ENCODE measurements at places on chromosomes 16 and 17. TPM values are rescaled to one million over a fixed set of nuclear protein-coding genes. Genes with fewer than 3 reads are reported as not detected.

DNA sequence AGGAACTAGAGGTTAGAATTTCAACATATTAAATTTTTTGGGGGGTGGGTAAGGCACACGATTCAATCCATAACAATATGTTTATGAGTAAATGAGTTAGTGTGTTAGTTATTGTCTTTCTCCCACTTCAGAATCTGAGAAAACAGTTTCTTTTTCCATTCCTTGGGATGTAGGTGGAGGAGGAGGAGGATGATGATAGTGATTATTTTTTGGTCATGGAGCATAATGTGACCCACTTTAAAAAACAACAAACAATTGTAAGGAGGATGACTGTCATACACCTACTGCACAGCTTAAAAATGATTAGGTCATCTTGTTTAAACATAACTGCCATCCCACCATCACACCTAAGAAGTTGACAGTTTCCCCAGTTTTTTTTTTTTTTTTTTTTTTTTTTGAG is 148.7 kb downstream of the CDRT15L2 start:
- DNase-seq = no peak

DNA sequence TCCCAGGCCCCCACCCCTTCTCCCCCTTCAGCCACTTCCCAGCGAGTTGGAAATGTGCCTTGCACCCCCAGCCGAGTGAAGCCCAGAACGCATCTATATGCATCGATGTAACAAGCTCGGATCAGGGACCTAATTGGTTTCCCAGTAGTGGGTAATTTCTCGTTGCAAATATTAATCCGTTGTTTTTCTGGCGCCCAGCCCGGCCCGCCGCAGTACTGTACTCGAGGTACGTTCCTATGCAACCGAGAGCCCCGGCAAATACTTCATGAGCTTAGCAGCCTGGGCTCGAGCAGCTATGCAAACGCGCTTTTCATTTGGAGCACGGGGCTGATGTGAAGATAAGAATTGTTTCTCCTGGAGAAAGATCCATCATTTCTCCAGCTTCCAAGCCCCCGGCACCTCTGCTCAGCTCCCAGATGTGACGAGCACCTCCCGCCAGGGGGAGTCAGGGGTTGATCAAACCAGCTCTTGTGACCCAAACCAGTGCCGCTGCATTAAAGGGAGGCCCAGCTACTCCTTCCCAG is 229.8 kb downstream of the KATNIP start:
- no peak for DNase-seq

DNA sequence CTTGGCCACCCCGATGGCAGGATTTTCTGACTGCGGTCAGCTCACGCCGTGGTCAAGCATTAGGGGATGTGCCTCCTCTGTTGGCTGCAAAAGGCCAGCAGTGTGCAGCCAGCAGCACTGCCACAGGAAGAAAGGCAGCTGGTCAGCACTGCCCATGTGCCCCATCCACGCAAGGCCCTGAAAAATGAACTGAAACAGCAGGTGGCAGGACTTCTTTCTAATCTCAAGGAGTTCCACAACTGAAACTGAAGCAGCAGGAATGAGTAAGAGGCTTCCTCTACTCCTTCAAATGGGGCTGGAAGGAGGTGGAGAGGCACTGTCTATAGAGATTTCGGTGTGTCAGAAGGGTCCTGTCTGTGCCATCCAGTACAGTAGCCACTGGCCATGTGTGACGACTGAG is 3.2 kb downstream of the ZNF500 start:
- no peak for DNase-seq

DNA sequence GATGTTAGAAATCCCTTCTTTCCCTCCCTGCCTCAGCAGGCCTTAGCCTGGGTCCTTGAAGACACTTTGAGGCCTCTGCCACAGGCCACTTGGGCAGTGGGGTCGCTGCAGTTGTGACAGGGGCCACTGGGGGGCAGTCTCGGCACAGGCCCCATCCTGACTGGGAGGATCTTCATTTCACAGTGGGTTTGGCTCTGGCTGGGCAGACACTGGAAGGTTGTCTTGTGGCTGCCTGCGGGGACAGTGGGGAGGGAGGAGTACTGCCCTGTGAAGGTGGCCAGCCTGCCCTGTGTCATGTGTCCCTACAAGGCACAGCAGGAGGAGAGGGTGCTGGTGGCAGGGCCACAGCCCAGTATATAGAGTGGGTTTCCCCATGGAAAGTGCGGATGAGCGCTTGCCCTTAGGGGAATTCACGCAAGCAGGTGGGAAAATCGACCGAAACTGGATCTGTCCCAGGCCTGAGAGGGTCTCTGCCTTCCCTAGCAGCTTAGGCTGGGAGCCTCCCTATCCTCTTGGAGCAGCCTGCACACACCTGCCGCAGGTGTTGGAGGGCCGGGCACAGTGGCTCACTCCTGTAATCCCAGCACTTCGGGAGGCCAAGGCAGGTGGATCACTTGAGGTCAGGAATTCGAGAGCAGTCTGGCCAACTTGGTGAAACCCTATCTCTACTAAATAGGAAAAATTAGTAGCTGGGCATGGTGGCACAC is 28.8 kb downstream of the GINS2 start:
- DNase-seq = no peak

GRCh38 chr17:42673885-42674754 is 2.7 kb downstream of the PLEKHH3 start:
- DNase-seq = no peak

KRTAP9-4 gene
- polyA plus RNA-seq = not detected

GRCh38 chr16:17433577-17434451 is 36.9 kb downstream of the XYLT1 start:
- no peak for DNase-seq

DNA sequence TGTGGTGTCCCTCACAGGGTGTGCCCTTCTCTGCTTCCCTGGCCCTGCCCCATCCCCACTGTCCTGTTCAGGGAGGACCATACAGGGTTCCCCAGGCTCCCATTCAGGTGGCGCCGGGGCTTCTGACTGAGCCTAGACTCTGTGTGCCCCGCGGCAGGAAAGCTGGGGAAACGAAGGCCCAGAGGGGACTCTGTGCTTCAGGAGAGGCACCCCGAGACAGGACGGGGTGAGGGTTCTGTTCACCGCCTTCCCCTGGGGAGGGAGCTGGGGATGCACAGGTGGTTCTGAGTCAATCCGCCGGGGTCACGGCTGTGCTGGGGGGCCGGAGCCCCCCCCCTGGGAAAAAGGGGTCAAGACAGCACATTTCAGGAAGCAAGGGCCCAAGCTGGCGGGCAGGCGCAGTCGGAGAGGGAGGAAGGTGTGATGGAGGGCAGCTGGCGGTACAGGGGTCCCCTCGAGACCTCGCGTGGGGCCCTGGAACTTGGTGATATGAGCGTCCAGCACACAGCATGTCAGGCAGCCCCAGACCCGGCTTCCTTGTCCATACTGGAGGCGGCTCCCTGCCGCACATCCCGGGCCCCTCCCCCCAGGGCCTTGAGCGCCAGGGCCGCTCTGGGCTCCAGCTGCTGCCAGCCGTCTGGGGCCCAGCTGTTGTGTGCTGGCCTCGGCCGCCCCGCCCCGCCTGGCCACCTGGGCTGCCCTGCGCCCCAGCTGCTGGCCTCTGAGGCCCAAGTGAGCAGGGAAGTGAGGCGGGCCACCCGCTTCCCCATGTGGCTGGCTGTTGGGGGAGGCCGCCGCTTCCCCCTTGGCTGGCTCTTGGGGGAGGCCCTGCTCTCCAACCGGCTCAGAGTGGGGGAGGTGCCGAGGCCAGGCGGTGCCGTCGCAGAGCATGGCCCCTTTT is 5.6 kb upstream of the NOTUM start:
- DNase-seq = no peak

CRHR1 gene
- polyA plus RNA-seq = not detected

GRCh38 chr17:60534613-60535157 is 8.6 kb upstream of the APPBP2 start:
- DNase-seq = no peak

- no peak for DNase-seq
These were observed 2.6 kb upstream of the PITPNC1 start for GRCh38 chr17:67374329-67375053.
